NCI-H1694 (cell line): ENCODE measurements at places on chromosomes 7 and 10.

DNA sequence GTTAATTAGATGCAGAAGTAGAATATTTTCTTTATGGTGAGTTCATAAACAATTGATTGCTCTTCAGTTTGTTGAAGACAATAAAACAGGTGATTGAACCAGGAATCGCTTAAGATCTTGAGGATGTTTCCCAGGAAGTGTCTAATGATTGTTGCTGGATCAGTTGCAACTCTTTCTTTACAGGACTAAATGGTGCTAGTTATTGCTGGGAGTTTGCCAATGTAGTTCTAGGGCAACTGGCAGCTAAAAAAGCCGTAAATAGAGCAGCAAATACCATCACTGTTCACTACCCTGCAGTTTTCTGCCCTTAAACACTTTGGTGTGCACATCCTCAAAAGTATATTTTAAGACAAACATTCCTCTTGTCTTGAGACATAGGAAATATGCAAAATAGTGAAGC is 119.2 kb upstream of the ANK3 start:
- DNase-seq, result no peak

DNA sequence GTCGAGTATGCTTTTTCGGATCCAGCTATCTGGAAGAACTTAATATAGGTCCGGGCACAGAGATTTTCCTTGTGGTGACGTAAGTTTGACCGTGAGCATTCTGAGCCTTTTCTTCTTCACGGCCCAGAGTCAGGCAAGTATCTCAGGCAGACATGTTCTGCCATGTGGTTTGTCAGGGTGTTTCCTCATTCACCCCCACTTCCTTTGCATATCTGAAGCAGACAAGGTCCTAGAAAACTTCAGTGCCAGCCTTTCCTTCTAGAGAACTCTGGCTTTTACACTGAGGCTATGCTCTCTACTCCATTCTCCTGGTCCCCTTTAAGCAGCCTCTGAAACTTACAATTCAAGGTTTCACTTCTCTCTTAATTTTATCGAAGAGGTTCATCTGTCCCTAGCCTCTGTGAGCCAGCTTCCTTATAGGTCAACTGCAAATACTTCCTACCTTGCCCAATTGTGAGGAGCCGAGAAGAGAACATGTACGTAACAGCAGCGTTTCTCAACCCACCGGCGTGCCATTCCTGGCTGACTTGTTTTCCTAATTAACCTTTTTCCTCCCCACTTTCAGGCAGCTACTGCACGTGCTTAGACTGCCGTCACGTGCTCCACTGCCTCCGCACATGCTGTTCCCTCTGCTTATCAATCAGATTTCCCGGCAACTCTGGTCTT is 47.3 kb downstream of the CDCA7L start:
- no peak for DNase-seq

GRCh38 chr7:7176406-7177043 is 5.8 kb upstream of the C1GALT1 start:
- DNase-seq, result no peak

DNA sequence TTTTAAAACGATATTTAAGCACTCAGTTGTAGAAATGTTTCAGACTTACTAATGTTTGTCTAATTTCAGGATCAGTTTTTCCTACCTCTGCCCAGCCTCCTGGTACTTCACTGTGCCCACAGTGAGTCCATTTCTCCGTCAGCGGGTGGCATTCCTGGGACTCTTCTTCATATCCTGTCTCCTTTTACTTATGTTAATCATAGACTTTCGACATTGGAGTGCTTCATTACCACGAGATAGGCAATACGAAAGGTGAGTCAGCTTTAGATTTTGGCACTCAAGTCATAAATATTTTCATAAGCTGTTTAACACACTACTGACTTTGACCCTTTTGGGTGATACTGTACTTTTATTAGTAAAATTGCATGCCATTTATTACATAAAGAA is 2.1 kb downstream of the ENTPD7 start:
- DNase-seq, result no peak

DNA sequence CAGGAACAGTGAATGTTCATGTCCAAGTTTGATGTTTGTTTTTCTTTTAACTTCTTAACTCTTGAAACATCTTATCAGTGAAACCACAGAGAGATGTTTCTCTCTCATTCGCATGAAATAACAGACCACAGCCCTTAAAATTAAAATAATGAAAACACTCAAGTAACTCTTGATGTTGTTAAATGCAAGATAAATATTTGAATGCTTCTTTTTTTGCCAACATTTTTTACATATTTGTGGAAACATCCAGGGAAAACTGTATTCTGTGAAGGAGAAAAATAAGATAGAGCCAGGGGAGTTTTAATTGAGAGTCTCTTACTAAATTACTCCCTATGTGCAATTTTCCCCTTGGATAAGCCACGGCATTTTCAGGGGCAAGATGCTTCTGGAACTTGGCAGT is 361.8 kb upstream of the MGMT start:
- no peak for DNase-seq

DNA sequence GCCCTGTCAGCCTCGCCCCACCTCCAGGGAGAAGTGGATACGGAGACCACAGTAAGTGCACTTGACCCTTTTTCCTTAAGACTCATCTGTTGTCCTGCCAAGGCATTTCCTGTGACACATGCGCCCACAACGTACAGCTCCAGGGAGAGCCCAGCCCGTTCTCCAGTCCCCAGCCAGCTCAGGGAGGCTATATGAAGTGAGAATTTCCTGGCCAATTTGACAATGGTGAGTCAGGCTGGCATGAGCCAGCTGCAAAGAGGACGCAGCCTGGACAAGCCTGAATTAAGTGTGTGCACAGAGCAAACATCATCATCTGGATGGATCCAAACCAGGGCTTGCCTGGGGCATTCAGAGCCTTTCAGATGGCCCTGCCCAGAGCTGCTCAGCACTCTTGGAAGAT is 244.8 kb downstream of the KCNMA1 start:
- DNase-seq, result no peak

- DNase-seq, result no peak
These were observed 209.1 kb downstream of the PHF14 start for GRCh38 chr7:11182736-11183135.

DNA sequence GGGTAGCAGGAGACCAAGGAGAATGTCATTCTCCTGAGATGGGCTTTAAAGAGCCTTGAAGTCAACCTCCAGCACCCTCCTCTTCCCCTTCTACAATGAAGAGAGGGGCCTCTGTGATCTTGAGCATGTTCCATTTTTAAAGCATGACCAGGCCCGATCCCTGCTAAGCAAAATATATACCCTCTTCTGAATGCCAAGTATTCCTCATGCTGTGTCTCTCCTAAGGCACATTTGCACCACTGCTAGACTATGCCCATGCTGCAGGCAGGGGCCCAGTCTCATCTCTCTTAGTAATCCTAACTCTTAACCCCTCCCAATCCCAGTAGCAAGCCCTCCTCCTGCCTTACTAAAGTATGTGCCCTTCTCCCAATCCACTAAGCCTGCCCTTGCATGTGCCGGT is 18.4 kb downstream of the SORBS1 start:
- DNase-seq, result no peak

- no peak for DNase-seq
These were observed 26.6 kb downstream of the SEMA3D start for GRCh38 chr7:85160223-85160622.

DNA sequence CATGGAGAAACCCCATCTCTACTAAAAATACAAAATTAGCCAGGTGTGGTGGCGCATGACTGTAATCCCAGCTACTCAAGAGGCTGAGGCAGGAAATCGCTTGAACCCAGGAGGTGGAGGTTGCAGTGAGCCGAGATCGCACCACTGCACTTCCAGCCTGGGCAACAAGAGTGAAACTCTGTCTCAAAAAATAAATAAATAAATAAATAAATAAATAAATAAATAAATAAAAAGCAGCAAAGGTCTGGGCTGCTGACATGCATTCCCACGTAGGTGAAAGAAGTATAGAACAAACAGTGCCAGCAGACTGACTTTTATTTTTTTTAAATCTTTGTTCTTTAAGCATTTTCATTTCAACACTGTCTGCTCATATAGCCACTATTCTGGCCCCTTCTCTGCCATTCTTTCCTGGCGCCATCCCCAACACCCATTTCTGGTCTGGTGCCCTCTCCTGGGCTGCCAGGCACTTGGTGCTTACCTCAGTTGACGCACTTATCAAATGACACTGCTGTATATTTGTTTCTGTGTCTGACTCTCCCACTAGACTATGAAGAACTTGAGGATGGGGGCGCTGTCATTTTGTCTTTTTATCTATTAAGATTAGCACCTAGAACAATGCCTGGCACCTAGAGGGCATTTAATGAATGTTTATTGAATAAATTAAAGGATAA is 15.6 kb downstream of the FAM107B start:
- peak; percentile 5 for DNase-seq

GRCh38 chr7:15686295-15686956 is at the start of gene MEOX2:
MEOX2 (minus strand) TSS chr7:15686683; CDS start chr7:15686402, 281 bp downstream.
- DNase-seq, result no peak

- DNase-seq, result peak; percentile 25
These were observed 33.4 kb downstream of the CPXM2 start for GRCh38 chr10:123858077-123858681.

DNA sequence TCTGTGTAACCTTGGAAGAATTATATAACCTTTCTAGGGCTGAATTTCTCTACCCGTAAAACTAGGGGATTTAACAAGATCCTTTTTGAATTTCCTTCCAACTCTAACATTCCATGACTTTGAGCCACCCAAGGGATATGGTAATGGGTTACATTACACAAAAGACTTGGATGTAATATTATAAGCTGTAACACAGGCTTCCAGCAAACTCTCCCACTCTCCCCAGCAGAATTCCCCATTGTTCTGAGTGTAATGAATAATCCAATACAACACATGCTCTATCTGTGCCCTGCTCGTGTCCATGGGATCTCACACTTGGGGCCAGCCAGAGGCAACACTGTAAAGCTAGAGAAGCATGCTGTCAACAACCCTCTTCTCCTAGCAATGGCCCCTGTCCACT is 790.6 kb upstream of the AUTS2 start:
- no peak for DNase-seq

- peak; percentile 1 for DNase-seq
These were observed 50.0 kb downstream of the SRI start for GRCh38 chr7:88169717-88170320.

DNA sequence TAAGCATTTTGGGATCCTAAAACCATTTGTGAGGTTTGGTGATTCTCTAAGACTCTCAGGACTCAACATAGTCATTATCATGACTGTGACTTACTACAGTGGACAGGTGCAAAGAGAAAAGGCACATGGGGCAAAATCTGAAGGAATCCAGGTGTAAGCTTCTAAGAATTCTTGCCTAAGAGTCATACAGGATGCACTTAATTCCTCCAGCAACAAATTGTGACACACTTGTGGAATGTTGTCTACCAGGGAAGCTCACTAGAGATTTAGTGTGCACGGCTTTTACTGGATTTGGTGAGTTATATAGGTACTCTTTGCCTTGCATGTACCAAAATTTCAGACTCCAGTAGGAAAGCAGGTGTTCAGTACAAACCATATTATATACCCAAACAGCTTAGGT is 47.9 kb downstream of the WAC start:
- no peak for DNase-seq

DNA sequence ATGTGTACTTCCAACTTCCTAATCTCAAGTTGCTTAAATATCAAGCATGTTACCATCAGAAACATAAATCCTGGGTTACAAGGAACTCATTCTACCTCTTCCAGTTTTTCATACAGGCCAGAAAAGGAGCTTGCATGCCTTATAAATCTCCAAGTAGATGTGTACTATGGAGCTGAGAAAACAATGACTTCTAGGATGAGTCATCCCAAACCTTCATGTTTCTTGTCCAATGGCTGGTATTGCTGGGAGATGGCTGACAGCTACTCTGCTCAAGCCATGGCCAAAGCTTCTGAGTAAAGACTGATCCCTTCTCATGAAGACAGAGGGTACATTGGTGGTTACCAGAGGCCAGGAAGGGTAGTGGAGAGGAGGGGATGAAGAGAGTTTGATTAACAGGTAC is 8.6 kb downstream of the RAPGEF5 start:
- DNase-seq, result no peak

GRCh38 chr10:33764694-33765185 is 430.3 kb upstream of the NRP1 start:
- DNase-seq, result no peak

- no peak for DNase-seq
These were observed 55.6 kb downstream of the SLC16A9 start for GRCh38 chr10:59654007-59654406.

- DNase-seq, result no peak
These were observed 127.7 kb downstream of the JAZF1 start for GRCh38 chr7:28052933-28053332.

- DNase-seq, result no peak
These were observed 147.5 kb upstream of the ASAH2 start for GRCh38 chr10:50398823-50399222.

GRCh38 chr7:87361320-87361719 is 15.9 kb downstream of the CROT start:
- DNase-seq, result no peak

GRCh38 chr7:30618080-30618676 is 23.5 kb downstream of the GARS1 start:
- DNase-seq, result no peak

DNA sequence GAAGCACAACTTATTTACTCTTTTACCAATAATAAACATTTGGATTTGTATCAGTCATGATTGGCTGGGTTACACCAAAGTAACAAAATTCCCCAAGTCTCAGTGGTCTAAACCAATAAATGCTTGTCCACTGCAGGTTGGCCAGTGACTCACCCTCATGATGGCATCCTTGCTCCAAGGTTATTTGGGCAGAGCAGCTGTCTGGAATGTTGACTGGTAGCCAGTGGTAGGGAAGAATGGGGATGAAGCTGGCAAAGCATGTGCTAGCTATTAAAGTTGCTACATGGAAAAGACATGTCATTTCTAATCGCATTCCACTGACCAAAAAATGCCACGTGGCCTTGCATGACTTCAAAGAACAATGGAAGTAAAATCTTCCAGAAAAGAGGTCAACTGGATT is 1168.7 kb upstream of the CELF2 start:
- DNase-seq, result no peak

- DNase-seq, result no peak
These were observed 11.3 kb upstream of the DRGX start for GRCh38 chr10:49407151-49407550.

- DNase-seq, result no peak
These were observed 128.5 kb downstream of the TNS3 start for GRCh38 chr7:47453093-47454061.

DNA sequence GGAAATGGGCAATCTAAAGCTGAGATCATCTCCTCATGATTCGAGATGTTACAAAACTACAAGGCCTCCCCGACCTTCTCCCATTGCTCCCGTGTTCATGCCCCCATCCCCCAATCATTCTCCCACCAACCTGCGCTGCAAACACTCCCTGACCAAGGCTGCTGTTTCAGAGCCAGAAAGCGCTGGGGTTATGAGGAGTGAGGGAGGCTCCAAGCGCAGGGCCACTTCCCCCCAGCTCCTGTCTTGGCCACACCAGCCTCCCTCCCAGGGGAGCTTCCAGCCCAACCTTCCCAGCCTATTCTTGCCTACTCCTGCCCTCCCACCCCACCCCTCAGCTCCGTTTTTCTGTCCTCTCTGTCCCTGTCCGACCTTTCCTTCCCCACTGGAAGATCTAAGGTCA is 14.7 kb upstream of the NODAL start:
- no peak for DNase-seq

DNA sequence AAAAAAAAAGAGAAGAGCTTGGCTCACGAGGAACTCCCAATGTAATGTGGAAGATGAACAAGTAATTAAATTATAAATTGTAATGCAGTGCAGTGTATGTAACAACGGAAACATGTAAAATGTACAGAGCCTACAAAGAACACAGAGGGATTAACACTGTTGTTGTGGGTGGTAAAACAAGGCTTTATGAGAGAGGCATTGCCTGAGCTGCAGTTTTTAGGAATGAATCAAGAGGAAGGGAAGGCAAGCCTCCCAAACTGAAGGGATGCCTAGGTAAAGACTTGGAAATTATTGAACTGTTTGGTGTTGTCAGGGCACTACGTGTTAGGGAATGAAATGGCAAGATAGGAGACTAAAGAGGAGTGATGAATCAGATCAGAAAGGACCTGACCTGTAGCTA is 213.7 kb downstream of the HTR7 start:
- no peak for DNase-seq
